ENCODE measurements at places on chromosomes 1 and 21.
A peak's percentile ranks its signal among the peaks of the same experiment; 100 is the strongest.

DNA sequence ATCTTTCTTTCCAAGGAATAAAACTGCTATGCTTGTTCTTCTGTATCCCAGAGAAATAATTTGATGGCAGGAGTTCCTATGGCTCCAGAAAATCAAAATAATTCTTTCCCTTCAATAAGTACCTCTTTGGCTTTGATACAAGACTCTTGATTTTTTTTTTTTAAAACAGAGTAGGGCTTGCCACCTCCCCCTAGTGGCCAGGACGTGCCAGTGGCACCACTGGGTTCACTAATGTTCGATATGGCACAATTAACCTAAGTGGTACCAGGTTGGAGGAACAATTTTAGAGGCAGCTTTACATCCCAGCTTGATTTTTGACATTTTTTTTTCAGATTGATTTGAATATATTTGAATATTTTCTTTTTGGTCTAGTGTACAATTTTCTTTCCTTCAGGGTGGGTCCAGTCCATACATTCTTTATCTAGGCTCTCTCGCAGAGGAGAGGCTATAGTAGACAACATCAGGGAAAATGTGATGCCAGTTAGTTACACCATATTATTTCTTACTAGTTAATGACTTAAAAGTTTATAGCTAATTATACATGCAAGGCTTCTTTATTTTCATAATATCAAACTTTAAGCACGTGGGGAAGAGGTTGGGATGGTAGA is 330.9 kb downstream of the S1PR1 start:
- peak; percentile 10 for DNase-seq

DNA sequence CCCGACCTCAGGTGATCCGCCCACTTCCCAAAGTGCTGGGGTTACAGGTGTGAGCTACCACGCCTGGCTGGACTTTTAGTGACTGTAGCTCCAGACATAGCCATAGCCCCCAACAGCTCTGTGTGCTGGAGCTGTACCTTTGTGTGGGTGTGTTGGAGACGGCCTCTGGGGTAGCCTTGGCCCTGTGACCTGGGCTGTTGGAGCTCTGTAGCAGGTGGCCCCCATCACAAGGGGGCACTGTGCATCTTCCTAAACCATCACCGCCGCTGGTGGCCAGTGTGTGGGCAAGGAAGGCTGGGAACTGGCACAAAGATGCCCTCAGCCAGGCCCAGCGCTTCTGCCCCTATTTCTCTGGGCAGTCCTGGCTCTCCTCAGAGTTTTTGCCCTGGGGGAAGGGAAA is 38.4 kb upstream of the FOXO6 start:
- peak; percentile 67 for DNase-seq

- no peak for DNase-seq
Observed at GRCh38 chr1:223227486-223228196, 84.6 kb upstream of the TLR5 start.

DNA sequence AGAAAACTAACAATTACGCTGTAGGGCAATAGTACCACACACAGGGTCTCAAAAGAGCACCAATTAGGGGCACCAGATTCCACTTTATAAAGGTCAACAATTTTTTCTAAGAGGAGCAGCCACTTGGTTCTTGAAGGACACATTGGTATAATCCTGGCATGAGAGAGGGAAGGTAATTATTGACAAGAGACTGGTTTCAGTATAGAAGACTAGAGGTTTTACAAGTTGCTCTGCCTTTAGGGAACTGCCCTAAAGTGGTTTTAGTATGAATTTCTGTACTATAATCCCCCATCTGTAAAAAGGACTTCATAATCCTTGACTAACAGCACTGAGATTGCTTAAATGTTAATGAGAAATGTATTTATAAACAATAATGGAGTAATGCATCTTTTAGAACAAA is 648.5 kb upstream of the PTBP2 start:
- no peak for DNase-seq

DNA sequence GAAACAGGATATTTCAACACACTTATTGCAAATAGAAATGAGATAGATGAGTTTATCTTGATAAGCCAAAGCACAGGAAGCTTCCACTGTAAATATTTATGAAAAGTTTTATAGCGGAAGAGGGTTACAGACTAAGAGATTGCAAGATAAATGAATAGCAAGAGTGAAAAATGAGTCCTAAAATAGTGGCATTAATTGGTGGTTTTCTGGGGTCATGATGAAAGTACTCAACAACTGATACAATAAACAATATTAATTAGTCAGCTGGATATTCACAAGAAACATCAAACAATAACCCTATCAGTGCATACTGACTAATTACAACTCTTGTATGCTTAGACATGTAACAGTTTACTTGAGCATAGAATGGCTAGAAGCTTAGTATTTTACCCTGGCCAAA is 154.8 kb upstream of the CHODL start:
- DNase-seq, result no peak

- no peak for DNase-seq
Observed at GRCh38 chr1:46653405-46653958, 14.7 kb downstream of the ATPAF1 start.

- DNase-seq, result no peak
Observed at GRCh38 chr1:212355230-212355969, 59.3 kb downstream of the PACC1 start.

DNA sequence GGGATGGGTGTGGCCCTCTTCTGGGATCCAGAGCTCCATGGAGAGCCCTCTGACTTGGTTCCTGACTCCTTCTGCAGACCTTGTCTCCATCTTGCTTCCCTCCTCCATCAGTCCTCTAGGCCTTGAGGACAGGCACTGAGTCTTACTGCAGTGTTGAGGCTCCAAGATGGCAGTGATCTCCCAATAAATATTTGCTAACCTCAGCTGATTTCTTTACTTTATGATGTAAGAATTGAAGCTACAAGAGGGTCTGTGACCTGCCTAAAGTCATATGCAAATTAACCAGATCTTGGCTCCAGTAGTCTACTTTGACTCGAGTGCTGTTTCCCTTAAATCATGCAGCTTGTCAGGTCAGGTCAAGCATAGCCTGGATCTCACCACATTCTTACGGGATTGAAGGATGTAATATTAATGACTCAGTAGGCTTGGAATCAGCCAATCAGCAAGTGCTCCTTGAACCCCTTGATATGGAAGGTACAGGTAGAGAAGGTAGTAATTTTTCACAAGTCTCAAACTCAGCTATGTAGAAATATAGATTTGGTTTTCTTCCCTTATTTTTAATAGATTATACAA is 93.0 kb downstream of the CLIC6 start:
- no peak for DNase-seq

DNA sequence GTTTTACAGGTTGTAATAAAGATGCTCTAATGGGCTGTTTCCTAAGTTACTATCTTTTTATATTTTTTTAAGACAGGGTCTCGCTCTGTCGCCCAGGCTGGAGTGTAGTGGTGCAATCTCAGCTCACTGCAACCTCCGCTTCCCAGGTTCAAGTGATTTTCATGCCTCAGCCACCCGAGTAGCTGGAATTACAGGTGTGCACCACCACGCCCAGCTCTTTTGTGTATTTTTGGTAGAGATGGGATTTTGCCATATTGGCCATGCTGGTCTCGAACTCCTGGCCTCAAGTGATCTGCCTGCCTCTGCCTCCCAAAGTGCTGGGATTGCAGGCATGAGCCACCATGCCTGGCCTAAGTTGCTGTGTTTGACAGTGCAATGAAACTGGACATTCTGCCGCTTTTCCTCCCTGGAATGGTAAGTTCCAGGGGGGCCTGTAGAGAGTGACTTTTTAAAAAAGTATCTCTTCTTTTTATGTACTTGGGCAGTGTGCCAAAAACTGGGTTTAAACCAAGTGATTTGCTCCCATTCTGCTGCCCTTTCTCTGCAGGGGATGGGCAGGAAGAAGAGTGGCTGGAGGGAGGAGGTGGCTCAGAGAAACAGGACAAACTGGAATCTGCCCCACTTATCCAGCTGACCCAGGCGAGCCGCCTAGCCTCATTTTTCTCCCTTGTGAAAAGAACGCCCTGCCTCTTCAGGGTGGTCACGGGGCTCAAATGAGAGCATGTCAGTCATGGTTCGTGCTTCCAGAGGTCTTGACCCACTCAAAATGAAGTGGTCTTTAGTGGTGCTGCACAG is 2.3 kb downstream of the SLC37A1 start:
- DNase-seq, result no peak

DNA sequence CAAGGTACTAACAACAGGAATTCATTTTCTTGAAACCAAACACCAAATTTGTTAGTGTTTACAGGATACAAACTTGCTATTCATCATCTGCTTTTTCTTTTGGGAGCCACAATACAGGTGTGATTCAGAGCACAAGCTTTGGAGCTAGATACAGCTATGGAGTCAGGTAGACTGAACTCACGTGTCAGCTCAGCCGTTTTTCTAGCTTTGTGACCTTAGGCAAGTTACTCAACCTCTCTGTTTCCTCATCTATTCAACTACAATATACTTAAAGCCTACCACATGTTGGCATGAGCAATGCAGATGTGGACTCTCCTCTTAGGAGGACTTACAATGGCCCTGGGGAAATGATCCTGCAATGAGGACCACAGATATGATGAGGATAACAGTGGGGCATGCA is 6.3 kb downstream of the HTR1D start:
- no peak for DNase-seq

DNA sequence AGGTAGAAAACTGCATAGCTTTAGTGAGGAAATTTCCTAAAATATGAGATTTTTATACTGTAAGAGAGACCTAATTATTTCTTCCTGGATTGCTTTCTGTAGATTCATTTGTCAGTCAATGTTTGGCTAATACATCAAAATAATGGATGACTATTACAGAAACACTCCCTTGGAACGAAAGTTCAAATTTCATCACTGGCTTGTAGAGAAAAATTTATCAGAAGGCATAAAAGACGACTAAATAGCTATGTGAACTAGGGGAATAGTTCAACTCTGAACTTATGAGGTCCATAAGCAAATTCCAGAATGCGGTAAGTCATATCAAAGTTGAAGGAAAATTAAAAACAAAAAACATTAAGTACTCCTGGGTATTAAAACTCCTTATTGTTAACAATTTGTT is 36.0 kb downstream of the WNT2B start:
- DNase-seq, result no peak

- DNase-seq, result no peak
Observed at GRCh38 chr1:30845904-30846290, 62.7 kb downstream of the SDC3 start.

GRCh38 chr1:66348776-66349175 is 185.2 kb upstream of the SGIP1 start:
- DNase-seq, result no peak

GRCh38 chr1:221687836-221688487 is 53.9 kb downstream of the DUSP10 start:
- no peak for DNase-seq

DNA sequence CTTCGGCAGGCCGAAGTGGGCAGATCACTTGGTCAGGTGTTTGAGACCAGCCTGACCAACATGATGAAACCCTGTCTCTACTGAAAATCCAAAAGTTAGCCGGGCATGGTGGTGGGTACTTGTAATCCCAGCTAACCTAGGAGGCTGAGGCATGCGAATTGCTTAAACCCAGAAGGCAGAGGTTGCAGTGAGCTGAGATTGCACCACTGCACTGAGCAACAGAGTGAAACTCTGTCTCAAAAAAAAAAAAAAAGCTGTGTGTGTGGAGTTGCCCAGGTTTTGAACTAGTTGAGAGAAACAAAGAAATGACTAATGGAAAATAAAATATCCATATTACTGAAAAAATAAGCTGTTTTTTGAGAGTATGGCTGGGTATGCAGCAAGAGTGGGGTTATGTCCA is 100.2 kb downstream of the GTF2B start:
- peak; percentile 26 for DNase-seq

- DNase-seq, result peak; percentile 70
Observed at GRCh38 chr1:62528015-62528414, 69.3 kb upstream of the ANGPTL3 start.

DNA sequence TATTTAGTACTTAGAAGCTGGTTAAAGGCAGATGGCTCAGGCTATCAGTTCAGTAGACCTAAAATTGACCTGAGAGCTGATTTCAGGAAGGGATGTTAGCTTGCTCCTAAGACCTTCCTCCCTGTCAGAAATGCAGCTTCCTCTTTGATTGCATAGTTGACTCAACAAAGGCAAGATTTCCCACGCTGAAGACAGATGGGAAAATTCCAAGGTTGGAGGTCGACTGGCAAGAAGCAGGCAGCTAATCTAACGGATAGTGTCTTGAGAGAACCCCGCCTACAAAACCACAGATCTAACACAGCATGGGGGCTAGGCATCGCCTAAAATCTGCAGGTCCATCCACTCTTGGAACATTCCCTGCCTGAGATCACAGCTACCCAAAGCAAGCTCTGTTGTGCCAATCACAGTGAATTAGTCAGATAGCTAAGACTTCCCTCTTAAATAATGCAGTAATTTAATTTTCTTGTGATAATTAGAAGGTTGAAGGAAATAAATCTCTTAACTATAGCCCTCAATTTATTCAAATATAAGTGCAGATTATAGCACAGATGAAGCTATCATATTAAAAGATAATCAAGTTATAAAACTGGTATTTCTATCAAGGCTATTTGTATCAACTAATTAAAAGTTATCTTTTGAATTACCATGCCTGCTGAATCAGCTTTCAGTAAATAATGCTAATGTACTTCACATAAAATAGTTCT is 357.8 kb upstream of the SGIP1 start:
- DNase-seq, result no peak

- no peak for DNase-seq
Observed at GRCh38 chr21:30707409-30707808, 11.2 kb downstream of the KRTAP21-3 start.

- no peak for DNase-seq
Observed at GRCh38 chr1:117569856-117570255, 36.0 kb upstream of the TENT5C start.

- no peak for DNase-seq
Observed at GRCh38 chr1:204575221-204576190, 59.3 kb downstream of the MDM4 start.

DNA sequence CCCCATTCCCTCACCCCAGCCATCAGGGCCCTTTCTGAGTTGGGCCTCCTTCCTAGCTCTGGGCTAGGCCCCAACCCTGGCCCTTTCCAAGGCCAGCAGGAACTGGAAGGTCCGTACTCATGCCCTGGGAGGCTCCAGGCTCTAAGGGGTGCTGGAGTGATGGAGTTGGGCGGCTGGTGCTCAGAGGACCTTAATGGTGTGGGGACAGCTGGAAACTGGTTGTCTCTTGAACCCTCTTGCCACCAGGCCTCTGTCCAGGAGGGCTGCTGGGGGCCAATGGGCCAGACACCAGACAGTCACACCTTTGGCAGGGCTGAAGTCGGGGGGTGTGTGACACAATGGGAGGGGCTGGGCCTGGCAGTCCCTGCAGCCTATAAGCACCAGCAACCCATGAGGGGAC is 9.2 kb upstream of the PADI1 start:
- no peak for DNase-seq

GRCh38 chr1:100597784-100598183 is 59.8 kb downstream of the GPR88 start:
- DNase-seq, result no peak

- no peak for DNase-seq
Observed at GRCh38 chr1:236137285-236137852, 5.0 kb upstream of the GPR137B start.

DNA sequence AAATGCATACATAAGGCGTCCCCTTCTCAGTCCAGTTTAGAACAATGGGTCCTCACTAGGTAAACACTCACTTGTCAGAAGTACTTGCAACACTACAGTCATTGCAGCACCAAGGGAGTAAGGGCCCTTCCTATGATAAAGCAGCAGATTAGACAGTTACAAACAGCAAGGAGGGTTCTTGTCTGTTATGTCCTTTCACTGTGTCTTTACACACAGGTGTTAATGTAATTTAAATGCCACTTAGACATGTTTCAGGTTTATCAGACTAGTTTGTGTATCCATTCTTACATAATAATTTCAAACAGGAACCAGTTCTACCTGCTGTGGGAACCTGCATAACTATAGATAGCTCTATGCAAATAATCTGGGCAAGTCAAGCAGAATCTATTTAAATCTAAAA is 105.6 kb upstream of the USH2A start:
- no peak for DNase-seq
